ENCODE measurements at places on chromosomes 11 and 22. TPM values are rescaled to one million over a fixed set of nuclear protein-coding genes. Genes with fewer than 3 reads are reported as not detected.

Gene SCGB1C1
- not detected for polyA plus RNA-seq

Gene SOX10
- polyA plus RNA-seq: 0.27 TPM

Gene SUSD2
- polyA plus RNA-seq: 82.9 TPM

Gene OR8D1
- not detected for polyA plus RNA-seq

Gene MFNG
- 21.3 TPM for polyA plus RNA-seq

Gene TRIM22
- 10.3 TPM for polyA plus RNA-seq

Gene FGF19
- polyA plus RNA-seq: 0.37 TPM

Gene CNGA4
- not detected for polyA plus RNA-seq

DNA sequence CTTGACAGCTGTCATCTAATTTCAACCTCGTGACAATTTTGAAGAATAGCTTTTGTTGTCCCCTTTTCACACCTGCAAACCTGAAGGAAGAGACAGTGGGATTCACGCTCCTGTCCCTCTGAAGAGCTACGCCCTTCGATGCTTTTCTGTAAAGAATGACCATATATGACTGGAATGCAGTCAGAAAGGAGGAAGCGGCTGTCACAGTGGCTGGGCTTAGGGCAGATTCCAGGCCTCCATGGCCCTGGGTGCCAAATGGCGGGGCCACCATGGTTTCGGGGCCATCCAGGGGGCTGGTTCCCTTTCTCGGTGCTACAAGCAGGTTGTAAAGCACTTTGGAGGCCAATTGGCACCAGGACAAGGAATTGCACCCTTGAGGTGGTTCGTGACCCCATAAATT lies 22.2 kb upstream of the FGF19 start:
- H3K27ac ChIP-seq: no peak overlapping the region
- H3K4me1 ChIP-seq: no peaks in the 10 kb centered on the region
- H3K36me3 ChIP-seq: no peaks in the 10 kb centered on the region
- H3K4me3 ChIP-seq: no peak overlapping the region
- no peak for DNase-seq

GRCh38 chr11:125948278-125949051 lies 2.6 kb downstream of the VSIG10L2 start:
- DNase-seq: no peak
- no peaks in the 10 kb centered on the region for H3K36me3 ChIP-seq
- H3K27me3 ChIP-seq: no peaks in the 10 kb centered on the region
- no peak overlapping the region for H3K4me3 ChIP-seq
- no peak overlapping the region for H3K27ac ChIP-seq

DNA sequence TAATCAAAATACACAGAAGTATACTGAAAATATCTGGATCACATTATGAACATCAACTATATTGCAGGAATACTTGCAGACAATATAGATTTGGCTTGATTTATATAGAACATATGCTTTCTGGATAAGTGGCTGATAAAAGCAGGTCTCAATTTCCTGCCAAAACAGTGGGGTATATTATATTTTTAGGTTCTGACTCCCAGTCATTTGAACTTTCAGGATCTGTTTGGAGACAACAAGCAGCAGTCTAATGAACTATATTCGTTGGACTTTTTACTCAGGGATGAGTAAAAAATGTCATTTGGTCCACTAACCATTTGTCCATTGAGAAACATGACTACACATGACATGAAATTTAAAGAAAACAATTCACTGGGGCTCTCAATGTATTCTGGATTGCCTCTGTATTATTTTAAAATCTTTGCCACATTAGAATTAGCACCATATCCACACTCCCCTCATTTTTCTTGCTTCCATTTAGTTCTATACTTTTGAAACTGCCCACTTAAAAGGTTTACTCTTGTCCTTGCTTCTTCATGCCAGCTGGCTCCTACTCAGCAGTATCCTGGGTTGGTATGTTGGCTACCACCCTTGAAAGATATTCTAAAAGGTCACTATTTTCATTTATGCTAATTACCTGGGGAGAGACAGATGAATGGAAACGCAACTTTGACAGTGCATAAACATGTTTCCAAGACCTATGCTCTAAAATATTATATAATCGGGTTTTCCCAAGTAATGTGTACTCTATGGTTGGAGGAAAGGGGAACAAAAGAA lies 153.0 kb downstream of the APOL5 start:
- no peak for DNase-seq
- no peaks in the 10 kb centered on the region for H3K36me3 ChIP-seq
- no peaks in the 10 kb centered on the region for H3K4me1 ChIP-seq
- H3K4me3 ChIP-seq: no peak overlapping the region

DNA sequence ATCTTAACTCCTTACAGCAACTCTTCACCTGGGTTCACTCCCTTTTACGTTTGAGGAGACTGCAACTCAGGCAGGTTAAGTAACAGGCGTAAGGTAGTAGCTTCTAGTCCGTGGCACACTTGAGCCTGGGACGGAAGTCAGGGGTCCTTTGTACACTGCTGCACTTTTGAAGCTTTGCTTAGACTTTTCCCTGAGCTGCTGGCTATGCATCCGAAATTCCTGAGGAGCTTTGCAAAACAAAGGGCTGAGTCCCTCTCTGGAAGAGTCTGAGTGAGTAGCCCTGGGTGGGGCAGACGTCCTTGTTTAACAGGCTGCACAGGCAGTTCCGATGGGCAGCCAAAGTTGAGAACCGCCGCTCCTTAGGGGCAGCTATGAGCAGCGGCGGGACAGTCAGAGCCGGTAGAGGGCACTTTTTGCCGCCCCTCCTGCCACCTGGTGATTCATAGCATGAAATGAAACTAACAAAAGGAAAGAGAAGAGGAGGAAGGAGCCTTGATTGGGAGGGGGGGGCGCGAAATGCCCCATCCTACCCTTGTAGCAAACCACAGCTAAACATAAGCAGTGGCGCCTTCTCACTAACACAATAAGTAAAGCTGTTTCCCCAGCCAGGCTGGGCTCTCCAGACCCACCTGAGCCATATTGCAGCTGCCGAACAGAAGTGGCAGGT lies 1.4 kb downstream of the TMEM109 start:
- H3K4me1 ChIP-seq: peaks cover 6% of the 10 kb centered on the region
- peak overlapping the region; percentile 81 for H3K4me3 ChIP-seq
- no peaks in the 10 kb centered on the region for H3K27me3 ChIP-seq
- DNase-seq: peak; percentile 55
- H3K27ac ChIP-seq: peak overlapping the region; percentile 5

DNA sequence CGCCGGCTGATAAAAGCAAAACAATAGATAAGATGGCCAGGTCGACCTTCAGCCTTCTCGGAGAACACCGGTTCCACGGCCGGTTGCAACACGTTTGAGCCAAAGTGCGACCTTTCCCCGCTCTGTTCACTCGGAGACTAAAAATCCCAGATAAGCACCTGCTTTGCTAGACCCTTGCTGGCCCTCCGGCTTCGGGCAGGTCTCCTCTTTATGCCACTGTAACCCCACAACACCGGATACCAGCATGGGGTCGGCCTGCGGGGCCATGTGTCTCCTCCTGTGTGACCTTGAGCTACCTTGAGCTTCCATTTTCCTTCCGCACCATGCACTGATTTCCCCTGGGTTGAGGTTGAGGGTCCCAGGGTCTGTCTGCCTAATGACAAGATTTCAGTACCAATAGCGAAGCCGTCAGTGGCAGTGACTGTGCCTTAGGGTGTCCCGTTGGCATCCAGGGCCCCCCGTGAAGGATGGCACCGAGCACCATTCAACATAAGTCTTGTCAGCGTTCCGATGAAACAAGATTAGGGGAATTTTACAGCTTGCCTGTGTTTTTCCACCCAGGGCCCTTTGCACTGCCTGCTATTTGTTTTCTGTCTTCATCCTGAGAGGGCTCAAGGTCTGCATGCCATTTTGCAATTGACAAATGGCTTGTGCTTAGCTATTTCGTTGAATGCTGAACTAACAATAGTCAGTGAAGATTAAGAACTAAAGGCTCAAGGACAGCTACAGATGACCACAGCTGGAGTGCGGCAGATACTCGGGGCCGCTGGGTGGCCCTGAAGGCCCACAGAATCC lies 118.6 kb downstream of the KCNQ1 start:
- H3K27me3 ChIP-seq: no peaks in the 10 kb centered on the region
- H3K4me3 ChIP-seq: no peak overlapping the region
- no peak overlapping the region for H3K27ac ChIP-seq
- DNase-seq: peak; percentile 52

- peaks cover 25% of the 10 kb centered on the region for H3K4me1 ChIP-seq
- H3K4me3 ChIP-seq: no peak overlapping the region
- H3K27ac ChIP-seq: no peak overlapping the region
- H3K36me3 ChIP-seq: no peaks in the 10 kb centered on the region
- H3K27me3 ChIP-seq: no peaks in the 10 kb centered on the region
Observed at GRCh38 chr11:19992162-19992561, 168.1 kb downstream of the DBX1 start.

- H3K27ac ChIP-seq: no peak overlapping the region
- no peaks in the 10 kb centered on the region for H3K4me1 ChIP-seq
- no peaks in the 10 kb centered on the region for H3K27me3 ChIP-seq
- DNase-seq: no peak
- peaks cover 14% of the 10 kb centered on the region for H3K36me3 ChIP-seq
Observed at GRCh38 chr22:20246368-20247009, 21.6 kb downstream of the RTN4R start.

- no peaks in the 10 kb centered on the region for H3K36me3 ChIP-seq
- H3K4me1 ChIP-seq: no peaks in the 10 kb centered on the region
- no peak for DNase-seq
- no peak overlapping the region for H3K4me3 ChIP-seq
- H3K27me3 ChIP-seq: no peaks in the 10 kb centered on the region
- no peak overlapping the region for H3K27ac ChIP-seq
Observed at GRCh38 chr22:32590556-32590955, 115.9 kb downstream of the FBXO7 start.

GRCh38 chr22:46386312-46386711 lies 50.8 kb downstream of the TRMU start:
- no peaks in the 10 kb centered on the region for H3K27me3 ChIP-seq
- H3K36me3 ChIP-seq: no peaks in the 10 kb centered on the region
- no peak overlapping the region for H3K4me3 ChIP-seq
- no peak overlapping the region for H3K27ac ChIP-seq
- no peak for DNase-seq

GRCh38 chr22:34951212-34951611 lies 114.7 kb upstream of the ISX start:
- H3K27ac ChIP-seq: no peak overlapping the region
- H3K4me3 ChIP-seq: no peak overlapping the region
- no peaks in the 10 kb centered on the region for H3K36me3 ChIP-seq
- no peaks in the 10 kb centered on the region for H3K4me1 ChIP-seq

- H3K27ac ChIP-seq: no peak overlapping the region
- no peaks in the 10 kb centered on the region for H3K36me3 ChIP-seq
- no peaks in the 10 kb centered on the region for H3K27me3 ChIP-seq
- no peak for DNase-seq
- no peak overlapping the region for H3K4me3 ChIP-seq
Observed at GRCh38 chr11:20070459-20070858, 89.8 kb downstream of the DBX1 start.

- no peaks in the 10 kb centered on the region for H3K27me3 ChIP-seq
- H3K36me3 ChIP-seq: no peaks in the 10 kb centered on the region
- DNase-seq: no peak
Observed at GRCh38 chr11:696955-697491, 1.4 kb downstream of the TMEM80 start.

DNA sequence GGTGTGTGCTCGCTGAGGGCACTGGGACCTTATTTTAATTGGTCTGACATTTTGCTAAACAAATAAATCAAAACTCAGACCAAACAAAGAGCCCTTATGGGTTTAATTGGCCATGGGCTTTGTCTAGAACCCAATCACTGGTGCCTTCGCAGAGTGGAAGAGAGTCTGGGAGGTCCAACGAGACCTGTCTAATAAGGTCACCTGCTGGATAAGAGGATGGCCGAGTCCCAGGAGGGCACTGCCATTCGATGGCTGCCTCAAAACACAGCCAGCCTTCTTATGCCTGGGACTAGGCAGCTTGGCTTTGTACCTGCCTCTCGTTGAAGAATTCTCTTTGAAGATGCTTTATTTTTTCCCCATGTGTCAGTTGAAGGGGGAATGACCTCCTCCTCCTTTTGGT lies 171.1 kb downstream of the CEP164 start:
- peaks cover 15% of the 10 kb centered on the region for H3K36me3 ChIP-seq
- no peak overlapping the region for H3K27ac ChIP-seq
- H3K27me3 ChIP-seq: no peaks in the 10 kb centered on the region
- no peak overlapping the region for H3K4me3 ChIP-seq

DNA sequence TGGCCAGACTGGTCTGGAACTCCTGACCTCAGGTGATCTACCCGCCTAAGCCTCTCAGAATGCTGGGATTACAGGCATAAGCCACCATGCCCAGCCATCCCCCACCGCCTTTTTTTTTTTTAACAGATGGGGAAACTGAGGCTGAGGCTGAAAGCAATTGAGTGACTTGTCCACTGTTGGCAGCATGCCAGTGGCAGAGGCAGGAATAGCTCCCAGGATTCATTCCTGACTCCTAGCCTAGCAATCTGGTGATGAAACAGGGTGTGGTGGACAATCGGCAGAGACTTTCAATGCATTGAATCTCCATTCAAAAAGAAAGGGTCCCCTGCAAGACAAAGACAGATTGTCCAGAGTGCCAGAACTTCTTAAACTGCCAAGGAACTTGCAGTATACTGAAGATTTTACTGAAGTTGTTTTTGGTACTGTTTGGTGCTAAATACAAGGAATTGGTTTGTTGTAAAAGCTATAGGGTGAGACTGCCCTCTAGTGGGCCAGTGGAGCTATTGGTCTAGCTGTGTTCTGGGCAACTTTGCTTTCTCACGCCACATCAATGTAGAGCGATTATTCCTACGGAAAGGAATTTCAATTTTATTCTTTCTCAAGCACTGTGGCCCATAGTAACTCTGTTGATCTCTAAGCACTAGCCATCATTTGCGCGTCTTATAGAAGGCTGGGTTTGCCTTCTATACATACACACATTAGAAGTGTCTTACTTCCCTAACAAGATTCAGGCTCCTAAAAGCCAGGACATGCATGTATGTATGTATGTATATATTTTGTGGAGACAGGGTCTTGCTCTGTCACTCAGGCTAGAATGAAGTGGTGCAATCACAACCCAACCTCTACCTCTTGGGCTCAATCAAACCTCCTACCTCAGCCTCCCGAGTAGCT lies 21.0 kb downstream of the C22orf31 start:
- peaks cover 22% of the 10 kb centered on the region for H3K4me1 ChIP-seq
- peaks cover 5% of the 10 kb centered on the region for H3K36me3 ChIP-seq
- H3K4me3 ChIP-seq: no peak overlapping the region
- no peak overlapping the region for H3K27ac ChIP-seq

GRCh38 chr22:33542722-33543121 lies 377.6 kb downstream of the LARGE1 start:
- peaks cover 24% of the 10 kb centered on the region for H3K4me1 ChIP-seq
- no peak for DNase-seq
- no peaks in the 10 kb centered on the region for H3K27me3 ChIP-seq
- no peak overlapping the region for H3K27ac ChIP-seq
- no peak overlapping the region for H3K4me3 ChIP-seq
- no peaks in the 10 kb centered on the region for H3K36me3 ChIP-seq

- H3K4me1 ChIP-seq: no peaks in the 10 kb centered on the region
- H3K4me3 ChIP-seq: no peak overlapping the region
- no peak for DNase-seq
- H3K27me3 ChIP-seq: no peaks in the 10 kb centered on the region
- H3K36me3 ChIP-seq: no peaks in the 10 kb centered on the region
- H3K27ac ChIP-seq: no peak overlapping the region
Observed at GRCh38 chr11:119847853-119848252, 118.9 kb upstream of the NECTIN1 start.

GRCh38 chr11:40975076-40975475 lies 484.4 kb downstream of the LRRC4C start:
- DNase-seq: no peak
- H3K27ac ChIP-seq: no peak overlapping the region
- no peaks in the 10 kb centered on the region for H3K4me1 ChIP-seq
- no peaks in the 10 kb centered on the region for H3K27me3 ChIP-seq
- no peaks in the 10 kb centered on the region for H3K36me3 ChIP-seq

- H3K27me3 ChIP-seq: no peaks in the 10 kb centered on the region
- H3K36me3 ChIP-seq: no peaks in the 10 kb centered on the region
- no peak for DNase-seq
- H3K27ac ChIP-seq: no peak overlapping the region
Observed at GRCh38 chr11:79119491-79120284, 321.1 kb downstream of the TENM4 start.

Measured in small intestine (tissue), 16 donors.